Transverse colon (tissue), 4 donors: ENCODE measurements at places on chromosomes 2 and 18. TPM values are rescaled to one million over a fixed set of nuclear protein-coding genes. Genes with fewer than 3 reads are reported as not detected.

DNA sequence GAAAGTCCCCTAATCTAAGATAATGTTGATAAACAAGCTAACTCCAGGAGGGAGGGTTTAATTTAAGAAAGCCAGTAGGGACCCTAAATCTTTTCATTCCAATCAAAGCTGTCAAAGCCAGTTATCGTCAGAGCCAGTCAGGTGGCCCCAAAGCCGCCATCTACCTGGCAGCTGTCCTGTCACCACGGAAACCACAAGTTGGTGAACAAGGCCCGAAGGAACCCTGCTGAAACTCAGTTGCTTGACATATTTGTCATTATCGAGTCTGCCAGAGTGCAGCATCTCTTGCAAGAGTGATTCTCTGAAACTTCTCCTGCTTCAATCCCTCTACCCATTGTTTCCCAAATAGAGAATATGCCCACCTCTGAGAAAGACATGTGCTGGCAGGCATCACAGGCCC, 30.8 kb upstream of the POLE4 start:
- no peak for DNase-seq
- no peak overlapping the region for H3K4me3 ChIP-seq
- H3K36me3 ChIP-seq = no peaks in the 10 kb centered on the region
- H3K27ac ChIP-seq = no peak overlapping the region

LIMS2 gene
- 198 TPM for total RNA-seq

QPCT gene
- 10.1 TPM for total RNA-seq

DSC1 gene
- not detected for total RNA-seq

ABCG5 gene
- not detected for total RNA-seq
